Activated T-helper 9 cell treated with anti-CD3 and anti-CD28 coated beads, Interleukin-2, amount 50 U/mL, for 16 hours (primary cell): ENCODE measurements at places on chromosomes 1 and 21.

DNA sequence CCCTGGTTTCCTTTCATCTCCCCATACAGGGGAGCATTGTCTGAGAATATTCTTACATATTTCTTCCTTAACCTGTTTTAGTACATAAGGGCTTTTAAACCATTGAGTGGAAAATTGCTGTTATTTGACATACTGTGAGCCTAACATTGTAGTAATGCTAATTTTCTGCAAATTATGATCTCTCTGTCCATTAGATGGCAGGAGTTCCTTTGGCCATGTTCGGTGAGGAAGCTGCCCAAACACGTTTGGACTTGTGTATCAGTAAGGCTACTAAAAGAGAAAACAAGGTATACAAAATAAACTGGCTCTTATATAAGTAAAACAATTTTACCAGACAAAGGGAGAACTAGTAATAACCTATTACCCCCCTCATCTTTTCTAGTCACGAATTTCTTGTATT lies 29.2 kb downstream of the CDC7 start:
- no peak for DNase-seq

DNA sequence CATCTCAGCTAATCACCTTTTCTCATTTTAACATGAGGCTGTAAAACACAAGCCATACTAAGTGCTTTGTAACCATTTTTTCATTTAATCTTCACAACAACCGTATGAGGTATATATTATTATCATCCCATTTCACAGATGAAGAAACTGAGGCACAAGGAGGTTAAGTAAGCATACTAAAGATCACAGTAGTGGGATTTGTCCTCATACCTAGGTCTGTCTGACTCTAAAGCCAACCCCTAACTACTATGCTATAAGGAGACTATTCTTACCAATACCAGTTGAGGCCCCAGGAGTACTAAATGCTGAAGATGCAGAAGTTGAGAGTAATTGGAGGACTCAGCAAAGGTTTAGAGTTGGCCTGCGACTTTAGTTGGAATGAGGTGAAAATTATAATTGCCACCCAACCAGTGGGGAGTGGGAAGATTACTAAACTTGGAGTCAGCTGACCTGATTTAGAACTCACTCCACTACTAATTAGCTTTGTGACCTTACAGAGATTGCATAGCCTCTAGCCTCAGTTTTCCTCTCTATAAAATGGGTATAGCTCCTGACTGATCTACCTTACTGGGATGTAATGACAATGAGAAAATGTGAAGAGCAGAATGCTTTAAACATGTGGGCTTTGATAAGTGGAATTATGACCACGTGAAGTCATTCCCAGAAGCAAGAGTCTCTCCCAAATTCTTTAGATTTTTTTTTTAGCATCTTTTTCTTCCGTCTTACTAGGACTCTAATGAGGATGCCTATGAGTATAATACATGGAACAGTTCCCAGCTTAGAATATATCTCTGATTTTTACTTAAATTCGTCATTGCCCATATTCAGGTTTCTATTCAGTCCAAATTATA lies 85.8 kb upstream of the IPO9 start:
- no peak for DNase-seq

GRCh38 chr1:159122005-159122621 lies 45.5 kb upstream of the AIM2 start:
- DNase-seq = no peak

DNA sequence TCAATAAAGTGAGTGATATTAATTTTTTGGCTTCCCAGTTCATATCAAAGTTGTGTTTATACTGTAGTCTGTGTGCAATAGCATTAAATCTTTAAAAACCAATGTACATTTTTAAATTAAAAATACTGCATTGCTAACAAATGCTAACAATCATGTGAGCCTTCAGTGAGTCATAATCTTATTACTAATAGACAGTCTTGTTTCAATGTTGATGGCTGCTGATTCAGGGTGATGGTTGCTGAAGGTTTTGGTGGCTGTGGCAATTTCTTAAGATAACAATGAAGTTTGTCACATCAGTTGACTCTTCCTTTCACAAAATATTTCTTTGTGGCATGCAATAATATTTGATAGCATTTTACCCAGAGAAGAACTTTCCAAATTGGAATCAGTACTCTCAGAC lies 109.0 kb downstream of the ZMYM4 start:
- DNase-seq = no peak

DNA sequence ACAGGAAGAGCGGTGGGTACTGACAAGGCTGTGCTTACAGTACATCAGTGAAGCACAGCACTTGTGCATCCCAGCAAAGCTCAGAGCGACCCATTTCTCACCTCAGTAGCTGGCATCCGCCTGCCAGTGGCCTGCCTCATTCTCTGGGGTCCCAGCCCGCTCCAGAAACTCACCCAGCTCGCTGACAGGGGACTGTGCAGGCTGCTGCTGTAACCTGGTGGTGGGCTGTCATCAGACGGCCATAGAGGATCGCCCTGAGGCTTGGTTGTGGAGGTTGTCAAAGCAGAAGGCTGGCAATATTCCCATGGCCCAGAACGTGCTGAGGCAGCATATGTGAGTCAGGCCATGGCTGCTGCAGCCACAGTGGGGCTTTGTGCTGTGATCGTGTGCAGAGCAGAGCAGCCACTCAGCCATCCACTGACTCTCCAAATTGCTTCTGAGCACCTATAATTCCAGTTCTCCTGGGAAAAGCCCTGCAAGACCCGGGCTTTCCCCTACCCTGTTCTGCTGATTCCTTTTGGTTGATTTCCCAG lies 13.6 kb upstream of the GPR137B start:
- no peak for DNase-seq

GRCh38 chr1:112579801-112580510 lies 39.0 kb downstream of the ST7L start:
- no peak for DNase-seq

GRCh38 chr1:25615172-25615541 lies 1.4 kb upstream of the MAN1C1 start:
- DNase-seq = no peak

DNA sequence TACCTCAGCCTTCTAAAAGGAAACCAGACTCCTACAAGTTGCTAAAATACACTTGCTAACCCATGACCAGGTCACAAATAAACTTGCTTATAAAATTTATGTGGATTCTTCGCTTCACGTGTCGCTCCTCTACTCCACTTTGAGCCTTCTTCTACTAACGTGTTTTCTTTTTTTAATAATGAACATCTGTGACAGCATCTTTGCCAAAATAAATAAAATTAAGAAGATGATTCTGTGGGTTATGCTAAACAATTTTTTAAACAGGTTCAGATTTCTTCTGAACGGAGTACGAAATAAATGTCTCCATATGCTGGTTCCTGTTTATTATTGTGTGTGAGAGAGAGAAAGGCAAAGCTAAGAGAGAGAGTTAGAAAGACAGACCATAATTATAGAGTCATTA lies 735.8 kb downstream of the LTN1 start:
- DNase-seq = no peak

GRCh38 chr21:41931041-41931451 lies 22.8 kb downstream of the C2CD2 start:
- no peak for DNase-seq

GRCh38 chr1:64842224-64842623 lies 97.3 kb downstream of the RAVER2 start:
- no peak for DNase-seq

DNA sequence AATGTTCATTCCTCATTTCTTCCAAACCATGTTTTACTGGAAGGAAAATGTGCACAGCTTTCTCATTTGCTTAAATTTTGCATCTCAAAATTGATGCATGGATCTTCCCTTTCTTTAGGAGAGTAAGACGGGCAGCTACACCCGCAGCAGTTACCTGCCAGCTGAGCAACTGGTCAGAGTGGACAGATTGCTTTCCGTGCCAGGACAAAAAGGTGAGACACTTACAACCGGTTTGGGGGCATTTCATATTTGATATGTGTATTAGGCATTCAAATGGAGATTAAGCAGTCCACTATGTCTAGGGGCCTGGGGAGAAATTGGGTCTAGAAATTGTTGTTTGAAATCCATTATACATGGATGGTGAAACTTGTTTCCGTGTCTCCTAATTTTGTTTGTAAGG lies 12.9 kb downstream of the C8A start:
- no peak for DNase-seq

- DNase-seq = no peak
These were observed 179.6 kb downstream of the TPR start for GRCh38 chr1:186195377-186195931.

DNA sequence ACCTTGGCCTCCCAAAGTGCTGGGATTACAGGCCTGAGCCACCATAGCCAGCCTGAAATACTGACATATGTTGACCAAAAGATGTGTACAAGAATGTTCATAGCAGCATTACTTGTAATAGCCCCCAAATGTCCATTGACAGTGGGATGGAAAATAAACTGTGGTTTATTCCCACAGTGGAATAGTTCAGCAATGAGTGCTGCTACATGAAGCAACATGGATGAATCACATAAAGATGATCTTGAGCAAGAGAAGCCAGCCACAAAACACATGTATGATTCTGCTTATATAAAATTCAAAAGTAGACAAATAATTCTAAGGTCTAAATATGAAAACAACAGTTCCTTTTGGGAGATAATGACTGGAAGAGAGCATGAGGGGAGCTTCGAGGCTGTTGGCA lies 9.1 kb upstream of the CREG1 start:
- DNase-seq = no peak

GRCh38 chr1:8586438-8586837 lies 231.0 kb downstream of the RERE start:
- DNase-seq = no peak

GRCh38 chr1:206472024-206472423 lies 1.7 kb downstream of the IKBKE start:
- peak; percentile 13 for DNase-seq

DNA sequence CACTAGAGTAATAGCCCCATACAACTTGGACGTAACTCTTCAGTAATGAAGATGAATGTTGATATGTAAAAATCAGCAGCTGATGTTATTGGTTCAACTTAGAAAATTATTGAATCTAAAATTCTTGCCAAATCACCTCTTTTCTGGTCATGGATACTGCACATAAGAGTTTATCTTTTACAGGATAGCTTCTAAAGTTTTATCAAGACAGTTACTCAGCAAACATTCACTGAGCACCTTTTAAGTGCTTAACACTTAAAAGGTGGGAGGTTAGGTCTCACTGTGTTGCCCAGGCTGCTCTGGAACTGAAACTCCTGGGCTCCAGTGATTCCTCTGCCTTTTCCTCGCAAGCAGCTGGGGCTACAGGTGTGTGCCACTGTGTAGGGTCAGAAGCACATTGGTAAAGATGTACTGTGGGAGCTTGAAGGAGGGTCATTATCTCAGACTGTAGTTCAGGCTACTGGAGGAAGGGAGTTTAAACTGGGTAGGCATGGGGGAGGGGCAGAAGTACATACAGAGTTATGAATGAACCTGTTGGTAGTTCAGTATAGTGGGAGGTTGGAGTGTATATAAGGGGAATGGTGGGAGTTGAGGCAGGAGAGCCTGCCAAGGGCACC lies 2.0 kb downstream of the MPZL1 start:
- no peak for DNase-seq

DNA sequence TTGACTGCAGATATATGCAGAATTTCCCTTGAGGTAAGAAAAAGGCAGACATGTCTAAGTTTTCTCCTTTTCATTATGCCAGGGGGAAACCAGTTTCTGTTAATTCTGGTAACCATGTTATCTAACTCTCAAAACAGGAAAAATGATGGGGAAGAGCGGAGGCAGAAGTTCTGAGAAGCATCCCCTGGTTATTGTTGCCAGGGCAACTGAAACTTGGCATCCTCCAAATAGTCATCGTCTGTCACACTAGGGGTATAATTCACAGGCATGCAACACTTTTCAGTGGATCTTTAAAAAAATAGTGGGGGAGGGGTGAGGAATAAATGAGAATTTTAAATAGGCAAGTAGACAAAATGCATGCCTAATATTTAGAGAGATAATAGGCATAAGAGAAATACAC lies 715.3 kb upstream of the CXADR start:
- DNase-seq = no peak

DNA sequence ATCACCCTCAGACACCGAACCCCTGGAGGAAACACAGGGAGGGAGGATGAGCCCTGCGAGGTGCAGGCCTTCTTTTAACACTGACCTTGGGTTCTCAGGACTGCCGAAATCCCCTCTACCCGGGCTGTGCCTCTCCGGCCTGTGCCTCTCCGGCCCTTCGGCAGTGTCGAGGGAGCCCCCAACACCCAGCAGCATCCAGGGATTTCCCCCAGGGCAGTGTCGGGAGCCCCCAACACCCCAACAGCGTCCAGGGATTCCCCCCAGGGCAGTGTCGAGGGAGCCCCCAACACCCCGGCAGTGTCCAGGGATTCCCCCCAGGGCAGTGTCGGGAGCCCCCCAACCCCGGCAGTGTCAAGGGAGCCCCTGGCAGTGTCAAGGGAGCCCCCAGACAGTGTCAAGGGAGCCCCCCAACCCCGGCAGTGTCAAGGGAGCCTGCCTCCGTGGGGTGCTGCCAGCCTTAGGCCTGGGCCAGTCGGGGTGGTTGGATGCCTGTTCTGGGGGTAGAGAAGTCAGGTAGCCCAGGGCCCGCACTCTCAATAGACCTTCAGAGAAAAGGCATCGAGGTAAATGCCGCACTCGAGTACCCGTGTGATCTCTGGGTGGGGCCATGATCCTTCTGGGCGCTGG lies 57.5 kb downstream of the PRKCZ start:
- DNase-seq = no peak

GRCh38 chr1:91736146-91736714 lies 149.7 kb downstream of the TGFBR3 start:
- no peak for DNase-seq

DNA sequence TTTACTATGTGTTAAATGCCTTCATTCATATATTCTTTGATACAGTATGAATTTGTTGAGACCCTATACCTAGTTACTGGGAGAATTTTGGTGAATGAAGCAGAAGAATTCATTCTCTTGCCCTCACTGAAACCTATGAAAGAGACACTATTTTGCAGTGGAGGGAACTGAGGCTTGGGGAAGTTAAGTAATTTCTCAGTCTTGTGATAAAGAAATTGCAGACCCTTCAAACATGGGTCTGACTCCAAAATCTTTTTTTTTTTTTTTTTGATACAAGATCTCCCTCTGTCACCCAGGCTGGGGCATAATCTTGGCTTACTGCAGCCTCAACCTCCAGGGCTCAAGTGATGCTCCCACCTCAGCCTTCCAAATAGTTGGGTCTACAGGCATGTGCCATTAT lies 132.1 kb downstream of the DNM3 start:
- no peak for DNase-seq
